Epithelial cell of proximal tubule (primary cell): ENCODE measurements at places on chromosomes 13 and 19.

DNA sequence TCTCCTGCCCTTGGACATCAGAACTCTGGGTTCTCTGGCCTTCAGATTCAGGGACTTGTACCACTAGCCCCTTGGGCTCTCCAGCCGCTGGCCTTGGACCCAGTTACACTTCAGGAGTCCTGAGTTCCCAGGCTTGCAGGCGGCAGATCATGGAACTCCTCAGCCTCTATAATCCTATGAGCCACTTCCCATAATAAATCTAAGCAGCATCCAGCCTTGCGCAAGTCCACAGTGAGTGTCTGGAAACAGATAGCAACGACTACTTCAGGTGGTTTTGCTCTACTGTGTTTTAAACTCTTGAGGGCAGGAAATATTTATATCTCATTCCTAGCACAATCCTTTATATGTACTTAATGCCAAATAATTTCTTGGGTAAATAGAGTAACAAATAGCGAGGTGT, 92.3 kb downstream of the COL4A1 start:
- no peak for DNase-seq

DNA sequence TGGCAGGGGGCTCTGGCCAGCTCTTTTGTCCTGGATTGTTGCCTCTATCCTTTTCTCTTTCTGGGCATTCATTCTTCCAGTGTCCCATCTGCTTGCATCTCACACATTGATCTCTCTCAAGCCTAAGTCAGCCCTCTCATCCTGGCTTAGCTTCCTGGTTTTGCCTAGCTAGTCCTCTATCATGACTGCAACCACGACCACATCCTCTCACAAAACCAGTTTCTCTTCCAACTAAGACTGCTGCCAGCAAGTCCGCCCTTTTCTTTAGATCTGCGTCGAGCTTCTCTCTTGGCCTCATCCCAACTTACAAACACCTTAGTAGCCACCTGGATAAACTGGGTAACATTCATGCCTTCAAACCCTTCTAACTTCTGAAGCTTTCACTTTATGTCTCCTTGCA, 212.2 kb upstream of the HTR2A start:
- no peak for DNase-seq

- DNase-seq, result no peak
These were observed 51.5 kb upstream of the WDFY2 start for GRCh38 chr13:51532736-51533197.

GRCh38 chr19:33132021-33132420, at the start of gene WDR88:
WDR88 (plus strand) TSS chr19:33132114; CDS start chr19:33132170, 56 bp downstream.
- DNase-seq, result no peak

- no peak for DNase-seq
These were observed 1.9 kb downstream of the TSHZ3 start for GRCh38 chr19:31347354-31347753.

GRCh38 chr13:38255600-38255999, 94.1 kb upstream of the UFM1 start:
- DNase-seq, result no peak

GRCh38 chr13:52949742-52950141, 78.9 kb upstream of the OLFM4 start:
- no peak for DNase-seq

GRCh38 chr13:98397221-98397620, 179.7 kb downstream of the STK24 start:
- no peak for DNase-seq

DNA sequence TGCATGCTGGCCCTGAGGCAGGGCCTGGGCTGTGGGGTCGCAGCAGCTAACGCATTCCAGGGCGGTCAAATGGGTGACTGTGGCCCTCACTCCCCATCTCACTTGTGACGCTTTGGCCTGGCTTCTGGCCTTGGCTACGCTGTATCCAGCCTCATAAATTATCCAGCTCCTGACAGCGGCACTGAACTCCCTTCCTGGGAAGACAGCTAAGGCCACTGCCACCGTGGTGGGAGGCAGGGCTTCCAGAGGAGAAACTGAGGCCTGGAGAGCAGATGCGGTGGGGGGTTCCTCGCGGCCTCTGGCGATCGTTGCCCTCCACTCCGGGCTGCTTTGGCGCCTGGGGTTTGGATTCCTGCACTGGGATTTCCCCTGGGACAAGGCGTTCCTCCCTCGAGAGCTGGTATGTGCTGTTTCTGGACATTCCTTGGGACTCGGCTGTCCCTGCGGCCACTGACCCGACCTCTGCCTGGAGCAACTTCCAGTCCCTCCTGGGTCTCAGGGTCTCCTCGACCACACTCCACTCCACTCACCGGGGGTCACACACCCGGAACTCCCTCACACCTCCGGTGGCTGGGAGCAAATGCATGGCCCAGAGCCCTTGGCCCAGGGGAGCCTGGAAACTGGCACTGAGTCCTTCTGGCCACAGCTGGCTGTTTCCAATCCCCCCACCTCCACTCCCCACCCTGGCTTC, 3.4 kb downstream of the TBXA2R start:
- no peak for DNase-seq

GRCh38 chr13:51147732-51148131, 36.7 kb upstream of the C13orf42 start:
- no peak for DNase-seq

- no peak for DNase-seq
These were observed 941 bp downstream of the MYPOP start for GRCh38 chr19:45901432-45901911.

DNA sequence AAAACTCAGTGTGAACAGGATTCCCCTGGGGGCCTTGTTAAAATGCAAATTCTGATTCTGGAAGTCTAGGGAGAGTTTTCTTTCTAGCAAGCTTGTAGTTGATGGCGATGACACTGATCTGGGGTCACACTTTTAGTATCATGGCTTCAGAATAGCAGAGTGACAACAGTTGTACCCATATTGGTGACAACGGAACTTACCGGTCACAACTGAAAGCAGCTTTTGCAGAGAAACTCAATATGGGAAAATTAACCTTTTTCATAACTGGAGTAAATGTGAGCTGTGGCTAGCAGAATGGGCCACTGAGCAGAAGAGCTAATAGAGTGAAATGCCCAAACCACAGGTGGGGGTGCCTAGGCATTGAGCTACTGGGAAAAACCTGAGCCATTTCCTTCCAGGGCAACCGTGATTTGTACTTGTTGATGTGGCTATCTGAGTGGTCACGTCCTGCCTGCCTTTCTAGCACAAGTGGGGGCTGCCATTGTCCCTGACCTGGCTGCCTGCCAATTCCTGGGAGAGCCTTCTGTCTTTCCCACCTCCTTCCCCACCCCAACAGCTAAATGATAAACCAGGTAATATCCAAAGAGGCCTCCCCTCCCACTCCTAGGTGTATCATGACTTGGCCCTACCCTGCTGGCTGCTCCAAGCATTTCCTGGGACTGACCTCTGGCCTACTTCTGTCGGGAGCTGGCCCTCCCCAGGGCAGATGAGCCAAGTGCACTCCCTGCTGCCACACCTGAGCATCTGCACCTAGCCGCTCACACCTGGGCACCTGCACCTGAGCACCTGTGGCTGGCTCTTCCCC, 1.7 kb upstream of the SLC10A2 start:
- no peak for DNase-seq

DNA sequence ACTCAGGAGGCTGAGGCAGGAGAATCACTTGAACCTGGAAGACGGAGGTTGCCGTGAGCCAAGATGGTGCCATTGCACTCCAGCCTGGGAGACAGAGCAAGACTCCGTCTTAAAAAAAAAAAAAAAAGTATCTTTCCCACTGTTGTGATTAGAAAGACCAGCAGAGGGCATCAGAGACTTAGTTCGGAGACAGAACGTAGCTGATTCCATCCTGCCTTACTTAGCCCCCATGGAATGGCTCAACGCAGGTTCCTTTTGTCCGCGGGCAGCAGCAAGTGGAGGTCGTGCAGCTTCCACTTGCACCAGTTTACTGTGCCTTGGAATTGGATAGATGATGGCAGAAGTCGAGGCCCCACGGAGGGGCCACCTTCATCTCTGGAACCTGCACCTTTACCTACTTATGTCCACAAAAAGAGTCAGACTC, 8.1 kb downstream of the TIMM29 start:
- peak; percentile 40 for DNase-seq

- no peak for DNase-seq
These were observed 307.9 kb downstream of the ENOX1 start for GRCh38 chr13:43478902-43479301.

DNA sequence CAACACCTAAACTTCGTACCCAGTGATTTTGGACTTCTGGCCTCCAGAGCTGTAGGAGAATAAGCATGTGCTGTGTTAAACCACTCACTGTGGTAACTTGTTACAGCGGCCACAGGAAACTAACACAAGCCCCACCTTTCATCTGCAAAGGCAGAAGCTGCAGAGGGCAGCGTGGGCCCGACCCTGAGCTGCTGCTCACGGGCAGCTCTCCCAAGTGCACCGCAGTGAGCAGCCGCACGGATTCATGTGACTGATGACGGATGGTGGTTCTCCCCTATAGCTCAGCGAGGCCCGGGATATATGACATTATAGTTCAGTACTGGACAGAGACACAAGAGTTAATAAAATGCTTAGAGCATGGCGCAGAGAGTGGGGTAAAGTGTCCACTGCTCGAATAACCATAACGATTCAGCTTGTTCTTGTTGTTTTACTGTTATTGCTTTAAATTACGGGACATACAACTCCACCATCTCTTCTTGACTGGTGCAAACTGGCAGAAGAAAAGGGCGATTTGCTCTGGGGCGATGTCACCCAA, 21.9 kb downstream of the VRK3 start:
- no peak for DNase-seq

DNA sequence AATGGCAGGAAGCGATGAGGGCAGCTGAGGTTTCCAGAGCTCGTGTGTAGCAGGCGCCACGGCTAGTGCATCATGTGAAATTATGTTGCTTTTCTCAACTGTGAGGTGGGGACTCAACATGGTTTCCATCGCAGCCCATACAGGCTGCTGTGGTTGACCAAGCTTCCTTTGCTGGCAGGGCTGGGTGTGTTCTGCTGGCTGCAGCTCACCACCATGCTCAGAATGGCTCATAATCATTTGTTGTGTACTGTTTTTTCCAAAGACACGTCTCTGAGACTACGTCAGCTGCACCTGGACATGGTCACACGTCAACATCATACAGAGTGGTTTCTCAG, 16.1 kb upstream of the RASA3 start:
- DNase-seq, result no peak

DNA sequence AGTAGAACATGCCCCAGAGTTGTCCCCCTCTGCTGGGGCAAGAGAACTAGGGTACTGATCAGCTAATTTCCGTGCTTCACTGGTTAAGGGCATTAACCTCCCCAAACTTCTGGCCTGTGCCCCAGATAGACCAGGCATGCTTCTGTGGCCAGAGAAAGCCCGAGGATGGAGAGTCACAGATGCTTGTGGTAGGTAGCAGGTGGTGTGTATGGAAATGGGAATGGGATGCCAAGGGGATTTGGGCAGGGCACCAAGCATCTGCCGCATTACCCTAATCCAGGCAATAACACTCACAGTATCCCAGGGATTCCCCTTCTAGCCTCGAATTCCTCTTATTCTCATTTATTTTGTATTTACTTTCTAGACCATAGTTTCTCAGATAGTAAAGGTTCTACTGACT, 124.8 kb upstream of the KLF12 start:
- no peak for DNase-seq

- DNase-seq, result no peak
These were observed 224.0 kb upstream of the UBL3 start for GRCh38 chr13:30074431-30074830.

DNA sequence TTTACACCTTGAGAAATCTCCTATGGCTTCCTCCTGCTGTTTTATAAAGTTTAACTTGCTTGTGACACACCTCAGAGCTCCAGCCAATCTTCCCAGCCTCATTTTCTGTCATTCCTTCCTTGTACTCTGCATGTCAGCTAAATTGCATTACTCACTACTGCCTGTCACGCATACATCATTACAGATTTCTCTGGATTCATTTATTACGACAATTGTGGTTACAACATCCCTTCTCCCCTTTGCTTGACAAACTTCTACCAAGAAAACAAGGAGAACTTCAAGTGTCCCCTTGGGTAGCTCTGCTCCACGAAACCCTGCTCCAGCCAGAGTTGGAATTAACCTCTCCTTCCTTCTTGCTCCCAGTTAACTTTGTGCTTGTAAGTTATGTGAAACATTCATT, 22.0 kb upstream of the GPR18 start:
- DNase-seq, result peak; percentile 90

DNA sequence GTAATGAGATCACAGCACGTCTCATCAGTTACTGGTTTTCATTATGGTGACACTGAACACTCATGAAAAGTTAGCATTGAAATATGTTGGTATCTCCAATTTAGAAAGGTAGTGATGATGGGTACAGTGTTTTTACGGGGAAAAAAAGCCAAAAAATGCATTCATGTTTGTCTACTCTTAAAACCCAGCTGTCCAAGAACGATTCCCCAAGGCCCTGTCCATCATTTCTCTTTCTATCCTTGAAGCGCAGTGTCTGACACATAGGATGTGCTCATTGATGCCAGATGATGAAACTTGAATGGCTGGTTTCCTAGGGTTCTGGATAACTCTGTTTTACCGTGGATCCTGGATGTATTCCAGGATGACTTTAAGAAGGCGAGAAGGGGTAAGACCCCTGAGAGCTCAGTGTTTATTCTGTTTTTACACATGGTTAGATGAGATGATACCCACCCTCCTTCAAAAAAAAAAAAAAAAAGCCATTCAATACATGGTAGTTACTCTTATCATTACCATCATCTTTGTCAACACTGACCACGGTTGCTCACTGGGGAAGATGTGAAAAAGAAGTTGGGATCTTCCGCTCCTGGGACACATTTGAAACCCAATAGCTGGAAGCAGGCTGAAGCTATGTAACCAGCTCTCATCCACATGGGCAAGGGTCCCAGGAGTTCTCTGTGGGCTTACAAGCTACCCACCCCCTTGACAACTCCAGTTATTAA, 22.5 kb downstream of the SERP2 start:
- no peak for DNase-seq

- no peak for DNase-seq
These were observed 181.1 kb downstream of the TSHZ3 start for GRCh38 chr19:31168106-31168625.

- DNase-seq, result no peak
These were observed 757 bp downstream of the FBN3 start for GRCh38 chr19:8148410-8149260.

GRCh38 chr19:42154471-42155323, 22.5 kb upstream of the POU2F2 start:
- DNase-seq, result no peak

GRCh38 chr13:33022986-33023385, 6.8 kb downstream of the KL start:
- no peak for DNase-seq

DNA sequence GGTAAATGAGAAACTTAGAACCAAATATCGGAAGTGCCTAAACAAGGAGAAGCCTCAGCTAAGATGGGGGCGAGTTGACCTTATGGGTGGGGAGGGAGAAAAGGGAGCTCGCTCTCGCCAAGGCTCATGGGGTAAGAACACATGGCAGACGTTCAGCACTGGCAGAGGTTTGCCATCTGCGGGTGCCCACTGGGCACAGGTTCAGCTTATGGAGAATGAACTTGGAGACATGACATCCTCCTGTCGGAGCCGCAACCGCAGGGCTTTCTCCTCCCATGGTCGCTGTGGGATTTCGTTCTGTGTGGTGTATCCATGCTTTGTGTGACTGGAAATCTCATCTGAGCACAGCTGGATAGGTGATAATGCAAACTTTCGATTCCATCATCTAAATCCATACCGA, 36.1 kb upstream of the PEPD start:
- no peak for DNase-seq

- no peak for DNase-seq
These were observed 33.2 kb downstream of the CEACAM8 start for GRCh38 chr19:42561512-42561911.

- DNase-seq, result no peak
These were observed 20.6 kb upstream of the CABP5 start for GRCh38 chr19:48064509-48064908.
